ENCODE measurements at places on chromosomes 3 and 15.

GRCh38 chr15:30943654-30944335 is 40.1 kb downstream of the FAN1 start:
- DNase-seq, result no peak

DNA sequence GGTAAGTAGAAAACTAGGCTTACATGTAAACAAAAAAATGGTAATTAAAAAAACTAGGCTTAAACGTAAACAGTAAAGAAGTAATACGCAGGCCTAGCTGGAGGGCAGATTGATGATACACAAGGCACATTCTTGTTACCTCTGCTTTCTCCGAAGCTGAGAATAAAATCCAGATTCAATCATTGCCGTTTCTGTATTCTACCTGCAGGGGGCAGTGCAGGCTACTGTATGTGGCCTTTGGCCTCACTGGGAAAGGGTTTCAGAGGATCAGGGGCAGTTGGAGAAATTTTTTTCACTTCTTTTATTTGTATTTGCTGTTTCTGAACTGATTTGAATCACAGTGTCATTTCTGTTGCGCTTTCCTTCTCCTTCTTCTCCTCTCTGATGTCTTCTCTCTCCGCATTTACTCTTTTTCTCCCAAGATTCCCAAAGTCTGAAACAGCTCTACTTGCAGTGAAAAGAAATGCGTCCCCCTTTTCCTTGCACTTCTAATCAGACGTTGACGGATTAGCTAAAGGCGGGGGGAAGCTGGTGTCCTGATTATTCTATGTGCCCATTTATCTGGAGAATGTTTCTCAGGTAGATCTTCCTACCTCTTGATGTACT is 67.1 kb upstream of the MCTP2 start:
- peak; percentile 17 for DNase-seq

DNA sequence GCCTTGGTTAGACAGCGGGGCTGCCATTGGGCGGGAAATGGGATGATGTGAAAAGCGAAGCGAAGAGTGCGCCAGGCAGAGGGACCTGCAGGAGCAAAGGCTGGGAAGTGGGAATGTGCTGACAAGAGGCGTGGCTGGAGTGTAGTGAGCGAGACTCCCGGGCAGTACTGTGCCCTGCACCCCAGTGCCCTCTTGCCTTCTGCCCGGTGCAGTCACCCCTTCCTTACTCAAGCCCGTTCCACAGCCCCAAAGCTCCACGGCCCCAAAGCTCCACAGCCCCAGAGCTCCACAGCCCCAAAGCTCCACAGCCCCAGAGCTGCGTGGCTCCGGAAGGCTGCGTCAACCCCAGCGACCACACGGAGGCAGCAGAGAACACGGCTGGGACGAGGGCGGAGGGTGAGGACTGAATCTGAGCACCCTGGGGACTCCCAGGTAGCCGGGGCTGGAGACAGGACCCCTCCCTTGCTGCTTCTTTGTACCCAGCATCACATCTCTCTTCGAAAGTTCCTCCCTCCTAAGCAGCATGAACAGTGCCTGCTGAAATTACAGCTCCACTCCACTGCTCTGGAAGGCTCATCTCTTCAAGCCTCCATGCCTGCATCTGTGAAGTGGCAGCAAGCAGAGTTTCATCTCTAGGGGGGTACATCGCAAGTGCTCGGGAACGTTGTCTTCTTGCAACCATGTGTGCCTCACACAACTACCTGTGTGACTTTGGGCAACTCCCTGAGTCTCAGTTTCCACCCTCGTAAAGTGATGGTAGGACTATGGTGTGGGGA is 108.9 kb downstream of the FBLN2 start:
- peak; percentile 85 for DNase-seq

- DNase-seq, result no peak
These were observed 132.0 kb downstream of the ARNT2 start for GRCh38 chr15:80536231-80536630.

DNA sequence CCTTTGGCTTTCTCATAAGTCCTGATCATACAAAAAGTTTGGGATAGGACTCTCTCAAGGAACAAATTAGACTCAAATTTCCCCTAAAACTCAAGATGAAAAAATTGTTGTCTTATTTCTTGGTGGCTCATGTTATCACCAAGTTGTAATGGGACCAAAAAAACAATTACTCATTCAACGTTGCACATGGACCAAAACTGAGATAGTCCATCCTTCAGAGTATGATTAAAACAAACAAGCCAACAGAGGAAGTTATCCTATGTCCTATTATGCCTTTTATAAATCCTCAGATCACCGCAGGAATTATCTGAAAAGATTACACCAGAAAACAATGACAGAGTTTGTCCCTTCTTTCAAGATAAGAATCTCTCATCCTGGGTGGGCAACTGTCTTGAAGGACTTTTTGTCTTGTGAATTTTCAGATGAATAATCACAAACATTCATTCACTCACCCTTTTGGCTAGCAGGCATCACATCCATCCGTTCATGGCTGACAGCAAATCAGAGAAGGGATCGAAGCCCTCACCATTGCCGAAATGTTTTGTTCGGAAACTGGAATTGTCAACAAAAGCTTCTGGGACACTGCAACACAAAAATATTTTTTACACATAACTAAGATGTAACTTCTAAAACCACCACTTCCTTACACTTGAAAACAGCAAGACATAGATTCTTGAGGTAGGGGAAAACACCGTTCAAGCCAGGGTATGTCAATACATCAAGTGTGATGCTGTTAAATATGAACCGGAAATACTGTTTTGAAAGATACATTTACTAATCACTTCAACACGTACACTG is 90.4 kb downstream of the FOXP1 start:
- no peak for DNase-seq

DNA sequence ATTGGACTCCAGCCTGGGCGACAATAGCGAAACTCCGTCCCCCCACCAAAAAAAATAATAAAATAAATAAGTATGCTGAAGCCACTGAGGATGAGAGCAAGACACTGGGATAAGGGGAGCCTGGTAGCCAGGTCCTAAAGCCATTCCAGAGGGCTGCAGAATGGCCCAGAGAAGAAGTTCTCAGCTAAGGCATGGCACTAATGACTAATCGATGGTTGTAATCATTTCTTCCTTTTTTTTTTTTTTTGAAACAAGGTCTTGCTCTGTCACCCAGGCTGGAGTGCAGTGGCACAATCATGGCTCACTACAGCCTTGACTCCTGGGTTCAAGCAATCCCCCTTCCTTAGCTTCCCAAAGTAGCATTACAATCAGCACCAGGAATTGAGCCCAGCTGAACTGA is 25.6 kb upstream of the ZNF774 start:
- no peak for DNase-seq

- DNase-seq, result no peak
These were observed 217.8 kb upstream of the ARHGEF26 start for GRCh38 chr3:153903430-153903829.

DNA sequence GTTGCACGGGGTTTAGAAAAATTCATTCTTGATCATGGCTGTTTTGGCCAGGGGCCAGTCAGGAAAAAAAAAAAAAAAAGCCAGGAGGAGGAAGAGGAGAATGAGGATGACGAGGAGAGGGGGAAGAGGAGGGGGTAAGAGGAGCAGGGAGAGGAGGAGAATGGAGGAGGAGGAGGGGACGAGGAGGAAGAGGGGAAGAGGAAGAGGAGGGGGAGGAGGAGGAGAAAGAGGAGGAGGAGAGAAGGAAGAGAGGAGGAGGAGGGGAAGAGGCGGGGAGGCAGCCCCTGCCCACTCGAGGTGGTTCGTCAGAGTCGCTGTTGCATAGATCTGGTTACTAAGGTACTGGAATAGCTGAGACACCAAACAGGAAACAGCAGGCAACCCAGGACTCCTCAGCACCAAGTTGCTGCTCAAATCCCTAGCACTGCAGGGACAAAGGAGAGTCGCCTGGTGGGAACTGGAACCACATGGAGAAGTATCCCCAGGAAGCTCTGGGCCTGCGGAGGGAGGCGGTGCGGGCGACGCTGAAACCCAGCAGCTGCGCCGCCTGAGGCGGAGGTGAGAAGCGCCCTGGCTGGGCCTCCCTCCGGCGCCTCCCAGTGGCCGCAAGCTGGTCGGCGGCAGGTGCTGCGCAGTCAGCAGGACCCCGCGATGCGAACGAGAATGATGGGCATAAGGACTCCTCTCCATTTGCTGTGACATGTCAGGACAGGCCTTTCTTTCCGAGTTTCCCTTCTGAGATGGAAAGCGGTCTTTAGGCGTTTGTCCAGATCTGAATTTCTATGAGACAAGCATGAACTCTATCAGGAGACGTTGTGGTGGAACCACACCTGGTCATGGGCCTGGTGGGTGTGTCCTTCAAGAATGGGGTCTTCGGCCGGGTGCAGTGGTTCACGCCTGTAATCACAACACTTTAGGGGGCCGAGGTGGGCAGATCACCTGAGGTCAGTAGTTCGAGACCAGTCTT is 17.5 kb downstream of the FAM240A start:
- DNase-seq, result peak; percentile 86

GRCh38 chr3:164332831-164333802 is 745.2 kb downstream of the SI start:
- no peak for DNase-seq

DNA sequence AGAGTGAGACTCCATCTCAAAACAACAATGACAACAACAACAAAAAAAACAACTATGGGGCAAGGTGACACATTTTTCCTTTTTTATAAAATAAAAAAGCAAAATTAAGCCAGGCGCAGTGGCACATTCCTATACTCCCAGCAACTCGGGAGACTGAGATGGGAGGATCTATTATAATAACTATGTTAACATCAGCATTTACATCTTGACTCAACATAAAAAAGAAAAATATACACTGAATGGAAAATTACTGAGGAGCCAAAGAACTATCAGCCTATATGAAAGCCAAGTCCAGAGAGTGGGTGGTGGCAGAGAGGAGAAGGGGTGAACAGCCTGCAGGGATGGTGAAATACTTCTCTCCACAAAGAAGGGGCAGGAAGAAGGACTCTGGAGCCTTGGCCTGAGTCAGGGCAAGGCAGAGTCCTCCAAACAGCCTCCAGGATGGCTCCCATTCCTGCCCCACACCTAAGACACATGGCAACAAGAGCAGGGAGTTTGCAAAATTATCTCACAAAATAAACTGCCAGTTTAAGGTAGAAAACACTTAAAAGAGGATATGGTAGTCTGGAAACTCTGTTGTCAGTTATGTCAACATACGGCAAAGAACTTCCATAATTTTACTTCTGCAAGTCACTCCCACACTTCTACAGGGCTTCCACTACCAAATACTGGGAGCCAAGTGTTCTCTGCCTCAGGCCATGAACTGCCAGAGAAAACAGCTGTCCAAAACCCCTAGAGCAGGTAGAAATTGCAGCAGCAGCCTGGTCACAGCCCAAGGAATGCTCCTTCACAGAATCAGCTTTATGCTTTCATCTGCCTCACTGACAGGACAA is 25.9 kb downstream of the HSPBAP1 start:
- no peak for DNase-seq

GRCh38 chr15:67249830-67250229 is 4.6 kb downstream of the AAGAB start:
- DNase-seq, result no peak

DNA sequence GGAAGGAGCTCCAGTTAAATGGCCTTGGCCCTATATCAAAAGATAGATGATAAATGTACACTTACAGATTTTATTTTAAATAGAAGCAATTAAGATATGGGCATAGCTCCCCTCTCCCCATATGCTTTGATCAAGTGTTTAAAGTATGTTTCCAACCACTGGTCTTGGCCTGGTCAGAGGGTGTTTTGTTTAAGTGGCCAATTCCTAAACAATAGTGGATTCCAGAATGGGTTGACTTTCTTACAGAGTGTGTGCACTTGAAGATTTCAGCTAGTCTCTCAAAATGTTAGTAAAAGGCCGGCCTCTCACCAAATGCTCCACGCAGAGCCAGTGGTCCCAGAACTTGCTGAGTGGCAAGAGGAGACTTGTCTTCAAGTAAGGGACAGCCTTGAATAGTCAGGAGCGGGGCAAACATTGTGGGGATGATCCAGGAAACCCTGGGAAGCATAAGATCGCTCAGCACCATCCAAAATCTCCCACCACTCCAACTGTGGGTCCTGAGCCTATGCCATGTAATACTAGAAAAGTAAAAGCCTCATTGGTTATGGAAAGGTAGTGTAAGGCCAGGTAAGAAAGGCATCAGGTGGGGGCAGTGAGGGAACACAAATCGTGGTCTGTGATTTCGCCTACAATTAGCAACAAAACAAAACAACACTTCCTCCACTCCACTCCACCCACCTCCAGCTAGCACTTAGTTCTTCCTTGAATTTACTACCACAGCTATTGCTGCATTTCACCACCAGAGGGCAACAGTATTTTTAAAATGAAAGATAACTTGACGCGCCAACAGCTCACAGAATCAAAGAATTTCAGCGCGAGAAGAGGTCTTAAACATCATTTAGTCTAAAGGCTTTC is 4.8 kb downstream of the RARRES1 start:
- DNase-seq, result no peak

DNA sequence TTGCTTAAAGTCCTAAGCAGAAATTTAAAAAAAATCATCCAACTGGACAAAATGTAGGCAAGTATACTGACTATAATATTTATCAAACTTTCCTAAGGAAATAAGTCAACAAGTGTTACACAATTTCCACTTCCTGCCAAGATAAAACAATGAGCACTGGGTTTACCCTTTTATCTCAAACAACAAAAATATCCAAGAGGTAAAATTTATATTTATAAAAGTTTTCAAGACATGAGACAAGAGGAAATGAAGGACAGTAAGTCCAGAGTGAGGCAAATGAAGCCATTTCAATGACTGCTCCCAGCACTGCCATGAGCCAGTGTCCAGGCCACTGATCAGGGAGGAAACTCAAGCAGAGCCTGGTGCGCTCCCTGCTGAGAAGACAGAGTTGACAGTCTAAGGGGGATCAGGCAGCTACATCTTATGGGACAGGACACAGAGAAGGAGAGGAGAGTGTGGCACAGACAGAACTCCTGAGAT is 439.4 kb downstream of the RAP2B start:
- no peak for DNase-seq

DNA sequence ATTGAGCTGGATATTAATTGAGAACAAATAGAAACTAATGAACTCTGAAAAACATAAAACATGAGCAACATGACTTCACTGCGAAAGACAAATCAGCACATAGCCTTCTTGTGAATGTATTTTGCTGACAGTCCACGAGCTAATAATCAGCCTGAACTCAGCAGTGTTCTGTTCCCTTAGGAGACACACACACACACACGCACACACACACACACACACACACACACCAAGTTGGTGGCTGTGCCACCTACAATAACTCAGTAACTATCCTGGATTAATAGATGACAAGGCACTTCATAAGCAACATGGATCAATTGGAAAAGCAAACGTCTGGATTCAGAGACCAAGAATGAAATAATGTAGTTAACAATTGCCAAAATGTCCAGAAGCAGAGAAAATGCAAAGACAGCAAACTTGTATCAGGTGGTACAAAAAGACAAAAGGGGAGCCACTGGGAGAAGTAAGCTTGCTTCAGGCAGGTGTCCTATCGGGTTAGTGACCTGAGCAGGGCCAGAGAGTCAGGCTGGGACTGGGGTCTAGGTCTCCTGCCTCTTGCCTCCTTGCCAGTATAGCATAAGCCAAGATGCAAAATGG is 20.5 kb upstream of the UBE2Q2 start:
- no peak for DNase-seq

DNA sequence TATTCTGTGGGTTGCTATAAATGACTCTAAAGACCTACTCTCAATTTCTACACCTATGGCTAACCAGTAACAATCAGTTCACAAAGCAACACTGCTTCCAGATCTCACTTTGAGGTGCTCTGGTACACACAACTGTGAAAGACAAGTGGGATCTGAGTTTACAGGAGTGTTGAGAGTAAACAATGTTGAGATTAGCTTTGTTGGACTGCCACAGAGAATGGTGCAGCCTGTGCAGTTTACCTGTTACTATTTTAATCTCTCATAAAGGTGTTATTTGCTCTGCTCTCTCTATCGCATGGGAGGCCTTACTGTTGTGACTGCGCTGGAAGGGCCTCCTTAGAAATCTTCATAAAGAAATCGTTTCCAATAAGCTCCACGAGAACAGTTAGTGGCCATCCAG is 112.0 kb downstream of the SOX2 start:
- no peak for DNase-seq
